ENCODE measurements at places on chromosomes 5 and 9. TPM values are rescaled to one million over a fixed set of nuclear protein-coding genes. Genes with fewer than 3 reads are reported as not detected.

DNA sequence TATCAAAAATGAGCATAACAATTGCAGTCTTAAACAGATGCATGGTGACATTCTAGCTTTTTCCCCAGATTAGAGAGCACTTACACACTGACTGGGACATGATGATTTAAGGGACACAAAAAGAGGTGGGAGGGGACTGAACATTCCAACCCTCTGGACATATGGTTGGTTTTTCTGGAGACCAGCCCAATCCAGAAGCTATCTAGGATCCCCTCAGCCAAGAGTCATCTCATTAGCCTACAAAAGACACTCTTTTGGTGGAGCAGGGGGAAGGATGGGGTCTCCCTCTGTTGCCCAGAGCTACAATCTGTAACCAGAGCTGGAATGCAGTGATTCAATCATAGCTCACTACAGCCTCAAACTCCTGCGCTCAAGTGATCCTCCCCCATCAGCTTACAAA, 97.3 kb upstream of the IQGAP2 start:
- no peak for DNase-seq

DNA sequence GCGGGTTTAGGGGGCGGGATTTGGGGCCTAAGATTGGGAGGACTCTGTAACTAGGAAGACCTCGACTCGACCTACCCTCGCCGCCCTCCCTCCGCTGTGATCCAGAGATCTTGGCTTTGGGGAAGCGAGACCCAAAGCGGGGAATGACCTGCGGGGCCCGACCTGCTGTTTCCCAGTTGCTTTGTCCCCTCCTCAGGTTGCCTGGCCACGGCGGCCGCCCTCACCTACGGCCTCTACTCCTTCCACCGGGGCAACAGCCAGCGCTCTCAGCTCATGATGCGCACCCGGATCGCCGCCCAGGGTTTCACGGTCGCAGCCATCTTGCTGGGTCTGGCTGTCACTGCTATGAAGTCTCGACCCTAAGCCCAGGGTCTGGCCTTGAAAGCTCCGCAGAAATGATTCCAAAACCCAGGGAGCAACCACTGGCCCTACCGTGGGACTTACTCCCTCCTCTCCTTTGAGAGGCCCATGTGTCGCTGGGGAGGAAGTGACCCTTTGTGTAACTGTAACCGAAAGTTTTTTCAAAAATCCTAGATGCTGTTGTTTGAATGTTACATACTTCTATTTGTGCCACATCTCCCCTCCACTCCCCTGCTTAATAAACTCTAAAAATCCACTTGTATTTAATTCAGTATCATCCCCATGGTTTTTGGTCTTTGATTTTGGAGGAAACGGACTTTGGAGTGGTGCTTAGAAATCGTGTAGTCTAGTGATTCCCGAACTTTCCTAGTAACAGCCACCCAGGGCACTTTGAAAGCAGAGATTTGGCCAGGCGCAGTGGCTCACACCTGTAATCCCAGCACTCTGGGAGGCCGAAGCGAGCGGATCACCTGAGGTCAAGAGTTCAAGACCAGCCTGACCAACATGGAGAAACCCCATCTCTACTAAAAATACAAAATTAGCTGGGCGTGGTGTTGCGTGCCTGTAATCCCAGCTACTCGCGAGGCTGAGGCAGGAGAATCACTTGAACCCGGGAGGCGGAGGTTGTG, 878 bp downstream of the HIGD2A start:
- no peak for DNase-seq

The VCAN gene
- 2.1 TPM for polyA plus RNA-seq

The TRMT10B gene
- 5.2 TPM for polyA plus RNA-seq

The SLC27A6 gene
- polyA plus RNA-seq = not detected

The GRXCR2 gene
- polyA plus RNA-seq = not detected

The RBM18 gene
- polyA plus RNA-seq = 17.5 TPM
